ENCODE measurements at places on chromosomes 12 and 14.

DNA sequence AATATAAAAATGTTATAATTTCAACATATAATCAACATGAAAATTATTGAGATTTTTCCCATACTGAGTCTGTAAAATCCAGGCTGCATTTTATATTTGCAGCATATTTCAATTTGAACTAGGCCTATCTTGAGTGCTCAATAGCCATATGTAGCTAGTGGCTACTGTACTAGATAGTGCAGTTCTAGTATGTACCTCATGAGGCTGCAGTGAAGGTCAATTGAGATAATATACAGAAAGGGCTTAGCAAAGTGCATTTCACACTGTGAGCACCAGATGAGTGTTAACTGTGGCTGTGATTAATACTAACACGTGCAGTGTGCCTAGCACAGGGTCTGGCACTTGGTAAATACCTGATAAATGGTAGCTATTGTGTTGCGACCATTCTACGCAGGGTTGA lies 5.4 kb upstream of the SLC22A17 start:
- DNase-seq: no peak

GRCh38 chr14:99571303-99571986 lies 32.6 kb downstream of the CCDC85C start:
- no peak for DNase-seq

GRCh38 chr12:93387780-93388179 lies 10.1 kb downstream of the NUDT4 start:
- DNase-seq: no peak

GRCh38 chr12:86787419-86787818 lies 531.2 kb upstream of the MGAT4C start:
- DNase-seq: no peak
